ENCODE measurements at places on chromosomes 4 and X.
A peak's percentile ranks its signal among the peaks of the same experiment; 100 is the strongest.

GRCh38 chrX:104749951-104750610 lies 184.1 kb downstream of the IL1RAPL2 start:
- peak; percentile 2 for DNase-seq

- DNase-seq = no peak
These were observed 25.4 kb upstream of the PDE5A start for GRCh38 chr4:119653990-119654389.

GRCh38 chrX:40698851-40699250 lies 36.5 kb downstream of the MED14 start:
- no peak for DNase-seq

GRCh38 chrX:139924069-139924695 lies 8.7 kb downstream of the ATP11C start:
- no peak for DNase-seq

DNA sequence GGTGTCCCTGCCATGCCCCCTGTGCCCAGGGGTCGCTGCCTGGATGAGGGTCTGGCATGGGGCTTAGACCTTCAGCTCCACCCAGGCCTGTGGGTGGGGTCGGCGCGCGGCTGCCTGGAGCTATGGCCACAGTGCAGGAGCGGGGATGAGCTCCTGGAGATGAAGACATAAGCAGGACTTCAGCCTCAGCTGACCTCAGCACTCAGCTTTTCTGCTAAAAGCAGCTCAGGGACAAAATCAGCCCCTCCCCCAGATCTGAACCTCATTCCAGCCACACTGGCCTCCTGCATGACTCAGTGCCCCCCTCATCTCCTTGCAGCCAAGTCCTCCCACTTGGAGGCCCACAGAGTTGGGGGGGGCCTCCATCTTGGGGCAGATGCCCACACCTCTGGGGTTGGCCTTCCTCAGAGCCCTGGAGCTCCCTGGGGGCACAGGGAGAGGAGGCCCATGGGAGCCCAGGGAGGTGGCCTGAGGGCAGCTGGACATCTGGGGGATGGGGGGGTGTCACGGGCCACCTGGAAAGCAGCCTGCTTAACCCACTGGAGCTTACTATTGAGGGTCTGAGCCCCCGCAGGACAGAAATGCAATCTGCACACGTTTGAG lies 19.4 kb upstream of the CPLX1 start:
- peak; percentile 16 for DNase-seq

DNA sequence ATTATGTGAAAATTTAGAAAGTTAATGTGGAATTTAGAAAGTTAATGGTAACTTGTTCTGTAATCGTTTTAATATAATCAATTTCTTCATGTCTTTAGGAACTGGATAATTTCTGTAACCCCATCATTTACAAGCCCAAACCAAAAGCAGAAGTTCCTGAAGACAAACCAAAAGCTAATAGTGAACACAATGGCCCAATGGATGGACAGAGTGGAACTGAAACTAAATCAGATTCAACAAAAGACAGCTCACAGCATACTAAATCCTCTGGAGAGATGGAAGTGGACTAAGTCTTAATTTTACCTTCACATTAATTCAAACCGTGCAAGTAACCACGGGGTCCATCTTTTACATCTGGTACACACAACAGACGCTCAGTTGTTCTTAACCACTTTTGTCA lies 48.1 kb upstream of the PLK4 start:
- DNase-seq = no peak

- DNase-seq = no peak
These were observed 80.2 kb downstream of the FGF16 start for GRCh38 chrX:77527233-77528001.

- DNase-seq = no peak
These were observed 693.6 kb upstream of the HS3ST1 start for GRCh38 chr4:12122316-12122715.

DNA sequence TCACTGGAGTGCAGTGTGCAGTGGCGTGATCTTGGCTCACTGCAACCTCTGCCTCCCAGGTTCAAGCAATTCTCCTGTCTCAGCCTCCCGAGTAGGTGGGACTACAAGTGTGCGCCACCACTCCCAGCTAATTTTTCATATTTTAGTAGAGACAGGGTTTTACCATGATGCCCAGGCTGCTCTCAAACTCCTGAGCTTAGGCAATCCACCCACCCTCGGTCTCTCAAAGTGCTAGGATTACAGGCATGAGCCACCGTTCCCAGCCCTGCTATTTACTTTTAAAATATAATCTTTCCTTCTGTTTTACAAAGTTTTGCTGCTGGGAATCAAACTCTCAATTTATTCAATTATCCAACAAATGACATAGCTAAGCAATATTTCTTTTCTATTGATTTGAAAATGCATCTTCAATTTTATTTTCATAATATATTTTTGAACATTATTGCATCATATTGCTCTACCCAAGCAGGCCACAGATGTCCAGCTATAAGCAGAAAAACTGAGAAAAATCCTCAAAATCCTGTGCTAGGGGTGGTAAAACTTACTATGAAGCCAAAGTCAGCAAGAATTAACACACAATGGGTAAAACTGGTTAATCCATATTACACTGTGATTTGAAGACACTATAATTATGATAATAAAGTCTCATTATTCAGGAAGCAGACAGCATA lies 5.2 kb downstream of the TIFA start:
- DNase-seq = no peak

- DNase-seq = no peak
These were observed 27.4 kb downstream of the FRYL start for GRCh38 chr4:48752726-48753125.

DNA sequence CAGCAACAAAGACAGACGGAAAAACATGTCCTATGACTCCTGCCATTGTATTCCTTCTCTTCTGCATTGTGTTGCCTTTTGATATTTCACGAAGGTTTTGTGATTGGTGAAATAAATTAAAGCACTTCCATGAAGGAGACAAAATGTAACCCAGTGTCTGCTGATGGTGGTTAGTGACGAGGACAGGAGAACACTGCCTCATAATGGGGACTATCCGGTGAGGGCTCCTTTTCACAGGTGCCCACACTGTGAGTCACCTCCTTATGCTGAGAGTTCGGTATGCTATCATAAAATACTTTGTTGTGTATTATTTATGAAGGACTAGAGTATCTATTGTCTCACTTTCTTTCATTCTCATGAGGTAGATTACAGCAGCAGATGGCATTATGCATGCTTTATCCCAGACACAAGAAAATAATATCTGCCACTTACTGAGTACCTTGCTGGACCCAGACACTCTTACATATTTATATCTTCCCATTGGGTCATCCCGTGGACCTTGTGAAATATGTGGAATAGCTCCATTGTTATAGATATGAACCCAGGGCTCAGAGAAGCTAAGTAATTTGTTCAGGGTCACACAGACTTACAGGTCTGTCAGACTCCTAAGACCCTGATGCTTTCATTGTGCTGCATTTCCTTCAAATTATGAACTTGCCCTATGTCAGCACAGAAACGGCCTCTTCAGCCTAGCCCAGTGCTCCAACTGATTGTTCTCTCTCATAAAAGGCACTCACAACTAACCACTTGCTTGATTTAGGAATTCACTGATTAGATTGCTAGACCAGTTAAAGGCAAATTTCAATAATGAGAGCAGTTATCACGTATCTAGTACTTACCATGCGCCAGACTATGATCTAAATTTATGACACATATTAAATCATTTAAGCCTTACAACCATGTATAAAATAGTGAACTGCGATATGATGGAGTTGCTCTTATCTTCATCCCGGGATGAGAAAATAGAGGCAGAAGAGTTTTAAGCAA lies 31.2 kb downstream of the PLS3 start:
- DNase-seq = no peak

DNA sequence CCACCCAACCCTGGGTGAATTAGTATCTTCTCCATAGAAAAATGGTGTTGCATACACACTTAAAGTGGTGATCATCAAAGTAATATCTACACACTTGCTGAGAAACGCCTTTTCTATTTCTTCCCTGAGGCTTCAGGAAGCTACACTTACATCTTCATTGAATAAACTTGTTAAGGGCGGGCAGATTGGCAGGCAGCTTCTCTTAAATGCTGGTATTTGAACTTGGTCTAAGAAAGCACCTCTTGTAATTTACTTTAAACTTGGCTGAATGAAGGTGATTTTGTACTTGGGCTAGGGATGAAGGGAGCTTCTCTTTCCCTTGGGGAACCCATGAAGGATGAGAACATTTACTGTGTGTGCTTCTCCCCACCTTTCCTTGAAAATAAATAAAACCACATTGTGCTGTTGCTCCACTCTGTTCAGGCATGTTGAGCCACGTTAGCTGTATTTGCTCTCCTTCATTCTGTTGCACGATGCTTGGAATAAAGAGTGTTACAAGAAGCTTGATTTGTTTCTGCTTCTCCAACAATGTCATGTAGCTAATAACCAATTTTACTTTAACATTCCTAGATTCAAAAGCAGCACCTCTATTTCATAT lies 430.1 kb downstream of the ANKRD50 start:
- no peak for DNase-seq
